ENCODE measurements at places on chromosomes 13 and 19. TPM values are rescaled to one million over a fixed set of nuclear protein-coding genes. Genes with fewer than 3 reads are reported as not detected.
A peak's percentile ranks its signal among the peaks of the same experiment; 100 is the strongest.

Gene C19orf73
- total RNA-seq: 11.1 TPM

Gene ZNF100
- 7.7 TPM for total RNA-seq

Gene LSR
- 119 TPM for total RNA-seq

Gene NOVA2
- total RNA-seq: 3.1 TPM

Gene CYP4F8
- 67.3 TPM for total RNA-seq

Gene TPTE2
- total RNA-seq: 1.1 TPM

DNA sequence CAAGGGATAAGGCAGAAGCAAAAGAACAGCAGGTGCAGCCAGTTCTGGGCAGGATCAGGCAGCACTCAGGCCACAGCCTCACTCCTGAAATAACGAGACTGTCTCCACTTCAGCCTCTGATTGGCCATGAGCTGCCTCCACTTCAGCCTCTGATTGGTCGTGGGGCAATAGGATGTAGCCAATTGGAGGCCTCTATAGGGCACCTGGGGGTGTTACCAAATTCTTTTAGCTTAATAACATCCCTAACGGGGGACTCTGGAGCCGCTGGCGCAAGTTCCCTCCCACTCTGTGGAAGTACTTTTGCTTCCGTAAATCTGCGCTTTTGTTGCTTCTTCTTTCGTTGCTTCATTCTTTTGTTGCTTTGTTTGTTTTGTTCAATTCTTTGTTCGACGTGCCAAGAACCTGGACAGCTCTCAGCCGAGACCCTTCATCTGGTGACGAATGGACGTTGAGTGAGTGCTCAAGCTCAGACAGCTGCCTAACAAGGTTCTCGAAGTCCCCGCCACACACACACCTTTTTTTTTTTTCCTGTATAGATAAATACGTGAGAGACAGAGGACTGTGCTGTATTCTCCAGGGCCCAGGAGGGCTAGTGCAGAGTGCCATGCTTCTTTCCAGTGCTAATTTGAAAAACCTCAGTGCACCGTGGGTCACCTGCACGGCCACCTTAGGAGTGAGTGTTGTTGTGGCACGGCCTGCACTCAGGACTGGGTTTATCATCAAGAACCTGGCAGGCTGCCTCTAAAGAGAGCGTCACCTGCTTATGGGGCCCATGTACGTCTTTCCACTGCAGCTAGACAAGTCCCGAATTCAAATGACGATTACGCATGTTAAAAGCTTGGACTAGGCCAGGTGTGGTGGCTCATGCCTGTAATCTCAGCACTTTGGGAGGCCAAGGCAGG lies 32.0 kb upstream of the TUBGCP3 start:
- no peaks in the 10 kb centered on the region for H3K4me1 ChIP-seq
- no peak for DNase-seq
- H3K36me3 ChIP-seq: no peaks in the 10 kb centered on the region
- H3K27ac ChIP-seq: no peak overlapping the region
- no peak overlapping the region for H3K4me3 ChIP-seq
- H3K27me3 ChIP-seq: no peaks in the 10 kb centered on the region

DNA sequence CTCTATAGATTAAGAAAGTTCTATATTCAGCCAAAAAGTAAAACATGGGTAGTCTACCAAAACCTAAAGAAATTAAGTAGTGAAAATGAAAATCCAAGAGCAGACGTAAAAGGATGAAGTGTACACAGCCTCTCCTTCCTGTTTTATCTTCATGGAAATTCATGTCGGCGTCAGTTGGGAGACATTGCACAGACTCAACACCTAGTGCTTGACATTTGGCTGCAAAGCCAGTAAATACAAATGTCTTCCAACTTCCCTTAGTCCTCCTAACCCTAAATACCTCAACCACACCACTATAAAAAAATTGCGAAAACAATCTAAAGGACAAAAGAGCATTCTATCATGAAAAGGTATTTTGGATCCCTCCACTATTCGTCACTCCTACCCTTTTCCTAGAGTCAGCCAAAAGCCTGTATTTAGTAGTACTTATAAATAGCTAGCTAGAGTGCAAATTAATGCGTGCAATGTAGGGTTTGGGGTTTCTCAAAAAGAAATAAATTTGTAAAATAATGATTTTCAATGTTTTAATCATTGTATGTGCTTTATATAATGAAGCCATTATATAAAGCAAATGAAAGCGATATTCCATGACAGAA lies 56.4 kb upstream of the TRPC4 start:
- DNase-seq: no peak
- no peak overlapping the region for H3K27ac ChIP-seq
- no peaks in the 10 kb centered on the region for H3K4me1 ChIP-seq

Gene ZNF681
- 2.0 TPM for total RNA-seq

- no peaks in the 10 kb centered on the region for H3K4me1 ChIP-seq
- H3K36me3 ChIP-seq: no peaks in the 10 kb centered on the region
- no peak overlapping the region for H3K27ac ChIP-seq
- no peaks in the 10 kb centered on the region for H3K27me3 ChIP-seq
These were observed 22.3 kb downstream of the EPS15L1 start for GRCh38 chr19:16449330-16449961.

- H3K4me3 ChIP-seq: peak overlapping the region; percentile 54
- H3K36me3 ChIP-seq: no peaks in the 10 kb centered on the region
- H3K4me1 ChIP-seq: peaks cover 29% of the 10 kb centered on the region
- no peaks in the 10 kb centered on the region for H3K27me3 ChIP-seq
These were observed 29.0 kb downstream of the GPX4 start for GRCh38 chr19:1132552-1133383.

Gene MUC16
- total RNA-seq: 1.2 TPM

Gene ERF
- 121 TPM for total RNA-seq

Gene IZUMO1
- not detected for total RNA-seq

Gene MRPS12
- 41.5 TPM for total RNA-seq

Gene TYROBP
- total RNA-seq: 60.7 TPM

DNA sequence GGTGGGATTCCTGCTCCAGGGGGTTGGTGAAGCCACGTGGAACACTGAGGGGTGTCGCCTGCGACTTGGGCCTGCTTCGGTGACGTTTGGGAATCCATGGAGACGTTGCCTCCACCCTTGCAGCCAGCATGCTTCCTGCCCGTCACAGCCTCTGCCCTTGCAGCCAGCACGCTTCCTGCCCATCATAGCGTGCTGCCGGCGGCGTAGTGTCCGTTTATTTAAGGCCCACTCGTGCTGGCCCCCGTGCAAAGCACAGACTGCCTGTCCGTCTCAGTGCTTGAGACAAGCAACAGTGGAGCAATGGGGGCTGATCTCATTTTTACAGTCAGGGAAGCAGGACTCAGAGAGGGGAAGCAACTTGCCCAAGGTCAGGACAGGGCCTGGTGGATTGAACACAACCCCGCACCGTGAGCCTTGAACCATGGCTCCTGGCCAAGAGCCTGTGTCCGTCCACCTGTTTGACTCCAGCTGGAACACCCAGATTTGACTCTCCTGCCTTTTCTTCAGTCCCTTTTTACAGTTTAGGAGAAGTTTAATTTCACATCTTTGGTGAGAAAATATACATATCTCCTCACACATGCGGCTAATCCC lies 149.6 kb downstream of the TEX29 start:
- H3K4me3 ChIP-seq: no peak overlapping the region
- H3K4me1 ChIP-seq: no peaks in the 10 kb centered on the region
- H3K36me3 ChIP-seq: no peaks in the 10 kb centered on the region
- H3K27ac ChIP-seq: no peak overlapping the region

Gene NPHS1
- not detected for total RNA-seq

- H3K36me3 ChIP-seq: no peaks in the 10 kb centered on the region
- DNase-seq: peak; percentile 53
- no peak overlapping the region for H3K27ac ChIP-seq
- no peak overlapping the region for H3K4me3 ChIP-seq
- H3K4me1 ChIP-seq: no peaks in the 10 kb centered on the region
These were observed 10.1 kb downstream of the NOSIP start for GRCh38 chr19:49570138-49570856.

GRCh38 chr19:55689411-55690108 lies 14.5 kb downstream of the EPN1 start:
- no peak for DNase-seq
- H3K36me3 ChIP-seq: peaks cover 2% of the 10 kb centered on the region
- H3K4me3 ChIP-seq: no peak overlapping the region
- H3K27ac ChIP-seq: no peak overlapping the region
- H3K4me1 ChIP-seq: peaks cover 4% of the 10 kb centered on the region

GRCh38 chr13:94878602-94879165 lies 166.3 kb upstream of the SOX21 start:
- DNase-seq: no peak
- H3K27me3 ChIP-seq: no peaks in the 10 kb centered on the region
- H3K4me3 ChIP-seq: no peak overlapping the region
- no peaks in the 10 kb centered on the region for H3K36me3 ChIP-seq

DNA sequence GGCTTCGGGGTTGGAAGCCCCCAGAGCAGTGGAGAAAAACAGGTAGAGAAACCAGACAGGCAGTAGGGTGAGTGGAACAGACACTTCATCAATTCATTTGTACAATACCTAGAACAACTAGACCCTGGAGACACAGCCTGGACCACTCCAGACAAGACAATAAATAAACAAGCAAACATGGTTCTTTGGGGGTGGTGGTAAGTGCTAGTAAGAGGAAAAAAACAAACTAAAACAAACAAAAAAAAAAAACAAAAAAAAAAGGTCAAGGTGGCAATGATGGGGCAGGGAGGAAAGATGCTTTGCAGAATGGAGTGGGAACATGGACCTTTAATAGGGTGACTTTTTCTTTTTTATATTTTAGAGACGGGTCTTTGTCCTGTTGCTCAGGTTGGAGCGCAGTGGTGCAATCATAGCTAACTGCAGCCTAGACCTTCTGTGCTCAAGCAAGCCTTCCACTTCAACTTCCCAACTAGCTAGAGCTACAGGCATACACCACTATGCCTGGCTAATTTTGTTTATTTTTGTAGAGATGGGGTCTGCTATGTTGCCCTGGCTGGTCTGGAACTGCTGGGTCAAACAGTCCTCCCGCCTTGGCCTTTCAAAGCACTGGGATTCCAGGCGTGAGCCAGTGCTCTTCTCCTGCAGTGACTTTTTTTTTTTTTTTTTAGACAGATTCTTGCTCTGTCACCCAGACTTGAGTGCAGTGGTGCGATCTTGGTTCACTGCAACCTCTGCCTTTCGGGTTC lies 3.1 kb downstream of the JUNB start:
- H3K4me3 ChIP-seq: peak overlapping the region; percentile 85
- peaks cover 5% of the 10 kb centered on the region for H3K4me1 ChIP-seq

Gene CACNG7
- total RNA-seq: not detected

Gene CGB8
- not detected for total RNA-seq

- no peak for DNase-seq
- no peaks in the 10 kb centered on the region for H3K27me3 ChIP-seq
- H3K4me1 ChIP-seq: no peaks in the 10 kb centered on the region
- H3K4me3 ChIP-seq: no peak overlapping the region
- H3K36me3 ChIP-seq: no peaks in the 10 kb centered on the region
These were observed 84.6 kb downstream of the DHRS12 start for GRCh38 chr13:51719394-51719793.

- H3K27me3 ChIP-seq: no peaks in the 10 kb centered on the region
- H3K27ac ChIP-seq: no peak overlapping the region
- no peaks in the 10 kb centered on the region for H3K36me3 ChIP-seq
- peaks cover 55% of the 10 kb centered on the region for H3K4me1 ChIP-seq
- H3K4me3 ChIP-seq: no peak overlapping the region
- DNase-seq: no peak
These were observed 46.3 kb downstream of the BRD4 start for GRCh38 chr19:15285896-15286591.

Gene SELENOV
- not detected for total RNA-seq

- H3K4me1 ChIP-seq: no peaks in the 10 kb centered on the region
- no peak overlapping the region for H3K4me3 ChIP-seq
- no peaks in the 10 kb centered on the region for H3K36me3 ChIP-seq
- H3K27me3 ChIP-seq: no peaks in the 10 kb centered on the region
- no peak for DNase-seq
- H3K27ac ChIP-seq: no peak overlapping the region
These were observed 68.5 kb upstream of the GTF3A start for GRCh38 chr13:27355894-27356293.

Gene SYCN
- total RNA-seq: not detected

Gene URAD
- total RNA-seq: not detected

- H3K4me1 ChIP-seq: no peaks in the 10 kb centered on the region
- H3K36me3 ChIP-seq: no peaks in the 10 kb centered on the region
- H3K4me3 ChIP-seq: no peak overlapping the region
- DNase-seq: no peak
These were observed 17.7 kb downstream of the CEACAM8 start for GRCh38 chr19:42577016-42577415.

DNA sequence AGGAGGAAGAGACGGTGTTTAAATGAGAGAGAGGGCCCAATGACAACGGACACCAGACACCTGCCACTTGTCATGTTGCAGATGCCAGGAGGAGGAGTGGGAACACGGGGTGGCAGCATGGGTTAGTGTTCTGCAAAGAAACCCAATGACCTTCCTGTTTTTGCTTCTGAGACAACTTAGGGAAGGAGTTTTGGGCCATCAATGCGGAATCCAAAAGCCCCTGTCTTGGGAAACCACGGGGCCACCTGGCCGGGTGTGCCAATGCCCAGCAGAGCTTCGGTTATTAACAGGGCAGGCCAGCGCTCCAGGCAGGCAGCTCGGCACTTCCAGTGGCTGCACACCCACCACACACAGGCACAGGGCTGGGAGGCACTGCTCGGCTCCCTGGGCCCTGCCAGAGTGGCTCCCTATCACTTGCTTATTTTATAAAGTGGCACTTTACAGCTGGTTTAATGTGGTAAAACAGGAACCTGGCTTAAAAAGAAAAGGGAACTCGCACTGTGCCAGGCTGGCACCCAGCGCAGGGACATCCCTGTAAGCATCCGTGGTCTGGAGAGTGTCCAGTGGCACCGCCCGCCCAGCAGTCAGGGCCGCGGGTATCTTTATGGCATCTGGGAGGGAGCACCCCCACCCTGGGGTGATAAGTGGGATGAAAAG lies 19.1 kb downstream of the ELL start:
- peaks cover 16% of the 10 kb centered on the region for H3K4me1 ChIP-seq
- no peak overlapping the region for H3K4me3 ChIP-seq
- no peak for DNase-seq
- H3K27me3 ChIP-seq: no peaks in the 10 kb centered on the region

GRCh38 chr19:41548047-41548446 lies 27.9 kb upstream of the CEACAM21 start:
- DNase-seq: no peak
- H3K4me3 ChIP-seq: no peak overlapping the region
- no peaks in the 10 kb centered on the region for H3K27me3 ChIP-seq
- H3K36me3 ChIP-seq: no peaks in the 10 kb centered on the region
- H3K27ac ChIP-seq: no peak overlapping the region
- no peaks in the 10 kb centered on the region for H3K4me1 ChIP-seq

DNA sequence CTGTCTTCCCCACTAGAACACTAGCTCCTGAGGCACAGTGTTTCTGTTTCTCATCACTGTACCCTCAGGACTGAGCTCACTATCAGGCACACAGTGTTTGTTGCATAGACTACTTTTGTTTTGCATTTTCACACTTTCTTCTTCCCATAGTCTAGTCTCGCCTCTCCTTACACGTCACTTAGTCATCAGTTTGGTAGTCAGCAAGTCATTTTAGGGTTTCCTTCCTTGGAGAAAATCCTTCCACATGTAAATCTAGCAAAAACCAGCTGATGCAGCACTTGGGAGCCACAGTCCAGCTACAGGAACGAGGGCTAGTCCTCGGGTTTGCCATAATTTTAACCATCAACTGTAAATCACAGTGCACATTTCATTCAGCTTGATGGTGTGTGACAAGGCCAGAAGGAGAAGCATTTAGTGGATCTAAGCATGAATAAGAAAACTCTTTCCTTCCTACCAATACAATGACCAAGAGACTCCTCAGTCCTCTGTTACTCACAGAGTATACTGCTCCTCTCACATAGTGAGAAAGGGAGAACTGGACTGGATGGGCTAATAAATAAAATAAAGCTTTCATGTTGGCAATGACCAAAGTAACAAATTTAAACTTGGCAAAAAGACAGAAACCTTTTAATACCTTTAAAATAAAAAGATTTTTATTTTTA lies 221.0 kb downstream of the KLF12 start:
- DNase-seq: no peak
- no peak overlapping the region for H3K27ac ChIP-seq
- no peaks in the 10 kb centered on the region for H3K36me3 ChIP-seq
- H3K27me3 ChIP-seq: no peaks in the 10 kb centered on the region
- peaks cover 3% of the 10 kb centered on the region for H3K4me1 ChIP-seq
- H3K4me3 ChIP-seq: no peak overlapping the region

All from prostate gland (tissue), 2 donors.